ENCODE measurements at places on chromosomes 3 and 15.
A peak's percentile ranks its signal among the peaks of the same experiment; 100 is the strongest.

GRCh38 chr3:195031574-195032003, 239.4 kb downstream of the XXYLT1 start:
- no peak for DNase-seq

DNA sequence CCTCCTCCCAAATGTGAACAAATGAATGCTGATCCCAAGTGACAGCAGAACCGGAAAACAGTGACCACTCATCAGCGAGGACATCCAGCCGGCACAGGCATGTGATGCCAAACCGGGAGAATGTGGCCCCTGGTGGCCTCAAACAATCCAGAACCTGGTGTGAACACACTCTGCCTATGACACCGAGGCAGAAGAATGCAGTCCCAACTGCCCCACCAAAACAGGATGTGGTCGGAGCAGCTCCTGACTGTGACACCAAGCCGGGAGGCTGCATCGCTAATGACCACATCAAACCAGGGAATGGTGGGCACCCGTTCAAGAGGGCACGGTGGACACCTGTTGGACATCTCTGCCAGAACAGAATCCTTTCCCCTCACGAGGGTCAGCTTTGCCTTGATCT, 15.4 kb downstream of the SCN5A start:
- no peak for DNase-seq

DNA sequence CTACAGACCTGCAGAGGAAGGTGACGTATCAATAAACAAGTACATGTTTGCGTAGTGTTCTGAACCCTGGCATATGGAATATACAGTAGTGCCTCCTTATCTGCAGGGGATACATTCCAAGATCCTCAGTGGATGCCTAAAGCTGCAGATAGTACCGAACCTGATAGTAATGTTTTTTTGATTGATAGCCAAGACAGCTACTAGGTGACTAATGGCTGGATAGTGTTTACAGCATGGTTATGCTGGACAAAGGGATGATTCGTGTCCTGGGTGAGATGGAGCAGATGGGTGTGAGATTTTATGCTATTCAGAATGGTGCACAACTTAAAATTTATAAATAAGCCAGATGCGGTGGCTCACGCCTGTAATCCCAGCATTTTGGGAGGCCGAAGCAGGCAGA, 55.8 kb upstream of the IGF2BP2 start:
- DNase-seq: no peak

DNA sequence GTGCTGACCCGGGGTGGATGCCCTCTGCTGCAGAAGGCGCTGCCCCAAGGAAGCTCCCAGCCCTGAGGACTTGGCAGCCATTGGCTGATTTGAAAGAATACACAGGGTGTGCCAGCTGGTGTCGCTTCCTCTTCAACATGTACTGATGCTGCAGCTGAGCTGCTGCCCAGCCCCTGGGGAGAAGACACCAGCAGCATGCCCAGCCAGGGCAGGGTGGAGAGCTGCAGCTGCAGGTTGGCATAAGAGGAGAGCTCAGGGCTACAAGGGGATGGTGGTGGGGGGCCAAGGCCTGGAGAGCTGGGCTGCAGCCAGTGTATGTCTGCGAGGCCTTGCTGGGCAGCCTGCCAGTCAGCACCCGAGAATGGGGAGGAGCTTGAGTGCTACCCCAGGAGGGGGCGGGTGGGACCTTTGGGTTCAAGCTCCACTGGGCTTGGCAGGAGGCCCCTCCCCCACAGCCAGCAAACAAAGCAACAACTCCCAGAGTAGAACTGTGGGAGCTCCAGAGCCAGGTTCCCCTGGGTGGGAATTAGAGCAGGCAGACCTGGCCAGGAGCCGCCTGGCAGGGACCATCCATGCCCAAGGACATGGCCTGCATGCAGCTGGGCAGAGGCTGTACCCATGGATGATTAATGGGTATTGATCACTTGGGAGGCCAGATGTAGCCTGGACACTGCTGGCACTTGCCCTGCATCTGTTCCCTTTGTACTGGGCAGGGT, 9.2 kb upstream of the SEMA4B start:
- no peak for DNase-seq

GRCh38 chr3:73470860-73471259, 153.9 kb downstream of the PDZRN3 start:
- peak; percentile 33 for DNase-seq

DNA sequence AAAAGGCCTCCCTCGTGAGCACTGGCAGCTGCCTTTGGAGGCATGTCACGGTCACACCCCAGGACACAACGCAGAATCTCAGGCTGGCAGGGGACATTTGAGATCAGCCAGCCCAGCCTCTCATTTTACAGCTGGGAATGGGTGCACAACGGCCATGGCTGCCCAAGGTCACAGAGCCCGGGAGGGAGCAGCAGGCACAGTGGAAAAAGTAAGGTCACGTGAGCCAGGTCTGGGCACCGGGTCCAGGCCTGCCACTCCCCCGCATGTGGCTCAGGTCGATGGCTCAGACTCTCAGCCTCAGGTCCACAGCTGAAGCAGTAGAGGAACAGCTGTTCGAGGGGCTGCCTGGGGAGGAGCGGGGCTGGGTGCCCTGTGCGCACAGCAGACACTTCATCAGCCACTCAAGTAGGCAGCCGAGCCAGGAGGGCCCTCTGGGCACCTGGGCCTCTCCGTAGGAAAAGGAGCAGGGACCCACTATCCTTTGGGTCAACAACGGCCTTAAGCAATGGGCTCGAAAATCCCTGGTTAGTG, 260.6 kb downstream of the GOLGA6L6 start:
- no peak for DNase-seq

DNA sequence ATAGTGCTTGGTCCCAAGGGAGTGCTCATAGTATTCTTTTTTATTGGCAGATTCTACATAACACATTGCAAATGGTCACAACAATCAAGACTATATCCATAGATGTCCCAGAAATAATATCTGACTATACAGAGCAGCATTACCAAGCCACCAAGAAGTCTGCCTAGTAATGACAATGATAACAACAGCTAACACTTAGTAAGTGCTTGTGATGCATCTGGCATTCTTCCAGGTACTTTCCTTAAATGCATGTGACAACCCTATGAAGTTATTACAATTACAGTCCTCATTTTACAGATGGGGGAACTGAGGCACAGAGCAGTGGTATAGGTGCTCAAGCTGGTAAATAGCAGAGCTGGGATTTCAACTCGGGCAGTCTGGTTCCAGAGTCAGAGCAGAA, 49.6 kb upstream of the ICE2 start:
- no peak for DNase-seq

GRCh38 chr3:118077332-118077731, 957.3 kb downstream of the IGSF11 start:
- no peak for DNase-seq

DNA sequence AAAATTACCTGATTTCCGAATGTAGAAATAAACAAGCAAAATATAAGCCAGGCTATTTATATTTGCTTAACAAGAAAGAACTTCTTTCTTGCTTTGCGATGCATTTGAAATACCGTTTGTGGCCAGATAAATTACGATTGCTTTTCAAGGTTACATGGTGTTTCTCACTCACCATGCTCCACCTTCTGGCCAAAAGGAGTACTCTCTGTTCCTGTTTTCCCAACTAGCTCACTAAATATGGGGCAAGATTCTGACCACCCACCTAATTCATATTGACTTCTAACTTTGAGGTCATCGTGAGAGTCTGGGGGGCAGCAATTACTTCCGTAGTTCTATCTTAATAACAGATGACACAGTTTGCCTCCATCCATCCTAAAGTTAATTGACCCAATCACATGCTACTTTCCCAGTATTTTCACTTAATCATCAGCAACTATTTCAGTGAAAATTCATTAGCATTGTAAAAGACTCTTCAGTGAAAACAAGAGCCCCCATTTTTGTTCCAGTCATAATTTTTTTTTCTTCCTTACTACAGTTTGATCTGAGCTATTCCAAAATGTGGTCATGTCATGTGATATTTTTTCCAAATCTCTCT, 25.9 kb downstream of the ACP3 start:
- peak; percentile 33 for DNase-seq

DNA sequence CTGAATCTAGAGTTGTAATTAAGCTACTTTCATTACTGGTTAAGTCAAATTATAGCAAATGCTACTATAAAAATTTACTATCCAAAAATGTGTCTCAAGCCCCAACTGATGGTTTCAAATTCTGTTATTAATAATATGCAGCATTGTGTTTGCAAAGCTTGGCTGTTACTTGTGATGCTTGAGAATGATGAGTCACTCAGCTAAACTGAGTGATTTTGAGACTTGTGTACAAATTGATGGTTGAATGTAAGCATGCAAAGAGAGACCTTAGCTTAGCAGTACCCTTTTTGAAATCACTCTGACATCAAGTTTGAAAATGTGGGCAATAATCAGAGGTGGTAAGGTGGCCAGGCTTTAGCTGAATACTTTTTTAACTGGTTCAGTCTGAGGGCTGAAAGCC, 27.6 kb downstream of the OPA1 start:
- no peak for DNase-seq

- DNase-seq: no peak
These were observed 311.7 kb upstream of the SEMA6D start for GRCh38 chr15:47405365-47406162.

DNA sequence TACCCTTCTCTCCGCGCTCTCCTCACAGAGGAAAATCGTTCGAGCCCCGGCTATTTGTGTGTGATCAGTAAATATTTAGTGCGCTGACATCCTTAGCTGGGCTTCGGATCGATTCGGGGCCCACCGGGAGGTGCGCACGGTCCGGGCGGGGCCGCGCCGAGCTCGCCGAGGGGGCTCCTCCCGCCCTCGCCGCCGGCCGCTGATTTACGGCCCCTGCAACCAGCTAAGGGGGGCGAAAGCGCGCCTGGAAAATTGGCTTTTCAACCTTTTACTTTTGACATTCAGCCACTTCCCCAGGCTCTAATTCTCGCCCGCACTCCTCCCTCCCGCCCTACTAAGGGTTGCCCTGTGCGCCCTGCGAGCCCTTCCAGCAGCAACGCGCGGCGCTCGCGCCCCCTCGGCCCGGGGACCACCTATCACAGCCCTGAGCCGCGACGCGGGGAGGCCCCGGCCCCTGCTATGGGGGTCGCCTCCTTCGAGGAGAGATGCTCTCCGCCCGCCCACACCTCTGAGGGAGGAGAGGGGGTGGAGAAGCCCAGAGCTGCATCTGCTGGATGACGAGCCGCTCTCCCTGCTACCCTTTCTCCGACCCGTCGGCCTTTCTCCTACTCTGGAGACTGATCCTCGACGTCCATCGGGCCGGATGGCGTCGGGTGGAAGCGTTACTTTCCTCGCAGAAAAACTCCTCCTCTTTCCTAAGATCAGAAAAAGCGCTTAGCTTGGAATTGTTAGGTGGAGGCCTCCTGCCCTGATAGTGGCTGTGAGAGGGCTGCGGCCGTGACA, 7.8 kb upstream of the NR2F2 start:
- DNase-seq: no peak

DNA sequence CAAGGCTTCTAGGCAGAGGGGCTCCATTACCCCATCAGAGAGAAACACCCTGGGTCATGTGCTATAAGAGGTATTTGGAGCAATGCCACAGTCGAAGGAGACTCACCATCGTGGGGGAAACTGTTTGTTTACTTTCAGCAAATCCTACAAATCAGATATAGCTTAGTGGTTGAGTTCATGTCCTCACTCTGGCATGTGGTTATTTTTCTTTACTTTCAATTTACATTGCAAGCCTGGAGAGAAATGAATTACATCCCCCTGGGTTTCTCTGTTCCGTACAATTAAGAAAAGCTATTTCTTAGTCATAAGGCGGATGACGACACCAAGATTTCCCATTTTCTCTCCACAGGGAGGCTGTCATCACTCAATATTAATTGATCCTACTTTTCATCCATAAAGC, 36.9 kb downstream of the RFTN1 start:
- no peak for DNase-seq

- DNase-seq: no peak
These were observed 29.6 kb downstream of the MYL3 start for GRCh38 chr3:46833346-46834300.

- no peak for DNase-seq
These were observed 835 bp downstream of the SEMA5B start for GRCh38 chr3:123026565-123027291.

GRCh38 chr3:150278195-150278594, 129.9 kb upstream of the TSC22D2 start:
- DNase-seq: no peak

- no peak for DNase-seq
These were observed 2.3 kb downstream of the MELTF start for GRCh38 chr3:197027151-197027895.

GRCh38 chr3:196600359-196600758, 31.9 kb downstream of the FBXO45 start:
- DNase-seq: no peak

DNA sequence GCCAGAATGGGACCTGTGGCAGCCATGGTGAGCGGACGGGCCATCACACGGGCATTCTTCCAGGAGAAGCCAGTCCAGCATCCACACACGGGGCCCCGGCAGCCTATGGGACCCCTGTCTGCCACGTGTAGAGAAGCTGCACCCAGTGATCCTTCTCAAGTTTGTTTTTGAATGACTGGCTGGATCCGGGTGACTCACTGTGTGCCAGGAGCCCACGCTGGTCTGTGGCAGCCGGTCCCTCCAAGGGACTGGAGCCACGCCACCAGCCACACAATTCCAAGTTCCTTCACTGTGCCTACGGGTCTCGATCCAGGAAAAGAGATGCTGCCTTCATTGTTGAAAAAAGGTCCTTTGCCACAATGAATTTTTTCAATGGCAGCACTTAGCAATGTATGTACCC, 58.1 kb downstream of the ATP10A start:
- no peak for DNase-seq

DNA sequence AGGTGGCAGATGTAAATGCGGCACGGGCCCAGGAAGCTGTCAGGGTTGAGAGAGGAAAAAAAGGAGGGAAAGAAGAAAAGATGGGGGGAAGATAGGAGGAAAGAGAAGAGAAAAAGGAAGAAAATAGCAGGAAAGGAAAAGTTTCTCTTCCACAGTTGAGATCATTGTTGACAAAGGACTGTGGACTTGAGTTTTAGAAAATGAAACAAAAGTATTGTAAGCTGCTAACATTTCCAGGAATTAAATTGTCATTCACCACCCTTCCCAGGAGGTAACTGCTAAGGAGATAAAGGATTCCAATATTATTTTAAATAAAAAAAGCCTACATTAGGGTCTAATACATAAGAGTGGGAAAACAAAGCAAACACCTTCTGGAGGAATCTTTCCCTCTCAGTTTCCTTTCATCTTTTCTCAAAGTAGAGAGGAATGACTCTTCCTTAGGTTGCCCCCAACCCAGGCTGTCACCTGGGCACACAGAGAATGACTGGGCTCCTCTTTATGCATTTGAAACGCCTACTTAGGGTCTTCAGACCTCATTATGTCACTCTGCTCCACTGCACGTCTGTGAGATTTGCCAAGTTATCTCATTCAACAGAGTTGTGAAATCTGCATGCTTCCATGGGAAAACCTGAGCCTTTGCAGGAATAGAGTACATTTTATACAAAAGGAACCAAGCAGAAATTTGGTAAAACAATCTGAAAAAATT, 194.0 kb downstream of the TNIK start:
- DNase-seq: no peak

- no peak for DNase-seq
These were observed 56.3 kb upstream of the CSPG5 start for GRCh38 chr3:47634996-47635395.

DNA sequence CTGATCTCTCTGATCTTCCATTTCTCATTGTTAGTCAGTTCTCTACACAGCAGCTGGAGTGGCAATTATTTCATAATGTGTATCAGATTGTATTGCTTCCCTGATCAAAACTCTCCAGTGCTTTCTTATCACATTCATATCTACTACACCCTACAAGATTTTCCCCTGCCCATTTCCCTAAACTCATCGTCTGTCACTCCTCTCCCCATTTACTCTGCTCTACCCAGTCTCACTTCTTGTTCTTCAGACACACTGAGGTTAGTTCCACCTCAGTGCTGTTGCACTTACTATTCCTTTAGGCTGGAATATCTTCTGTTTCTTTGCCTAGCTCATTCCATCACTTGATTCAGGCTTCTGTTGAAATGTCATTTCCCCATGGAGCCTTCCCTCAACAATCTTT, 197.1 kb downstream of the SATB1 start:
- DNase-seq: no peak

Measured in NCI-H1930 (cell line).